Retina (tissue), 1 donor: ENCODE measurements at places on chromosomes 4 and X.

DNA sequence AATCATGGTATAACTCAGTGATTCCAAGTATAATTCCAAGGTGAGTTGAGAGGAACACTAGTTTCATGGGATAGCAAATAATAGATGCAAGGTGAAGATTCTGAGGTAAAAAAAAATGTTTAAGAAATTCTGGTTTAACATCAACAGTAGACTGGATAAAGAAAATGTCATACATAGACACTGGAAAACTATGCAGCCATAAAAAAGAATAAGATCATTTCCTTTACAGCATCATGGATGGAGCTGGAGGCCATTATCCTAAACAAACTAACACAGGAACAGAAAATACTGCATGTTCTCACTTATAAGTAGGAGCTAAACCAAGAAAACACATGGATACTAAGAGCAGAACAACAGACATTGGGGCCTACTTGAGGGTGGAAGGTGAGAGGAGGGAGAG lies 54.6 kb upstream of the LEF1 start:
- no peak for DNase-seq

DNA sequence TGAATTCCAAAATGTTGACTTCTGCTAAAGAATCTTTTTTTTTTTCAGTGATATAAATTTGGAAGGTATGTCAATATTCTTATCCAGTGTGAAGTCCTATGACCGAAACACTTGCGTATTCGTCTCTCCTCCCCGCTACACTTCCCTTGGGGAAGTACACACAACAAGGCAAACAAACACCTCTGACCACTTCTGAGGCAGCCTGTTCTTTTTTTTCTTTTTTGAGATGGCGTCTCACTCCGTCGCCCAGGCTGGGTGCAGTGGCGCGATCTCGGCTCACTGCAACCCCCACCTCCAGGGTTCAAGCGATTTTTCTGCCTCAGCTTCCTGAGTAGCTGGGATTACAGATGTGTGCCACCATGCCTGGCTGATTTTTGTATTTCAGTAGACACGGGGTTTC lies 78.1 kb upstream of the DHRSX start:
- no peak for DNase-seq

GRCh38 chr4:25383647-25384046 lies 6.6 kb downstream of the ANAPC4 start:
- no peak for DNase-seq

DNA sequence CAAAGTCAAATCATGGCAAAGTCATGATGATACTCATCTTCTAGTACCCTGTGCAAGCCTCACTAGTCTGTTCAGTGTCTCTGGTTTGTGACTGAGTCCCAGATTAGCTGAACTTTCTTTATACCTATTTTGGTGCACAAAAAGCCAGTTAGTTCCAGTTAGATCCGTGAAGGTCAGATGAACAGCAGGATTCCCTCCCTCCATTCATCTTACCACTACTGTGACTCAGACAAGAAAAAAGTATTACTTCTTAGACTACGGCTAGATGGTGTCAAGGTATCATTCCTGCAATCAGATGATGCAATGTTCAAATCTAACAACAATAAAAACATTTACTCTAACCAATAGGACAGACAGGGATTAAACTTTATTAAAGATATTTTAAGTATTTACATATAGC lies 30.4 kb downstream of the ARHGEF6 start:
- no peak for DNase-seq

GRCh38 chrX:35445912-35446311 lies 352.2 kb upstream of the MAGEB16 start:
- DNase-seq: no peak

DNA sequence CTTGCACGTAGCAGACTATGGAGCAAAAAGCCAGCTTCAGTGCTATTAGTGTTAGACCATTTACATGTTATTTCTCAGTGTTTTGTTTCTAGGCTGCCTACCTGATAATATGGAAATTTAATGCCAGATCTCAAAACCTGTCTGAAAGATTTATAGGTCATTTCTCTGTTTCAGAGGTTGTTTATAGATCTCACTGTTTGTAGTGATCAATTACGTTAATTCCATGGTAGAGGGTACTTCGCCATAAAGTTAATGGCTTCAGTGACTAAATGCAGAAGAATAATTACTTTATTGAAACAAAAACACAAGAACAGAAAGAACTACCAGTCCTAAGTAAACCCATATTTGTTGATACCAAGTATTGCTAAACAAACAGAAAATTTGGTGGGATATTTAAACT lies 420.8 kb downstream of the ARHGAP24 start:
- no peak for DNase-seq

DNA sequence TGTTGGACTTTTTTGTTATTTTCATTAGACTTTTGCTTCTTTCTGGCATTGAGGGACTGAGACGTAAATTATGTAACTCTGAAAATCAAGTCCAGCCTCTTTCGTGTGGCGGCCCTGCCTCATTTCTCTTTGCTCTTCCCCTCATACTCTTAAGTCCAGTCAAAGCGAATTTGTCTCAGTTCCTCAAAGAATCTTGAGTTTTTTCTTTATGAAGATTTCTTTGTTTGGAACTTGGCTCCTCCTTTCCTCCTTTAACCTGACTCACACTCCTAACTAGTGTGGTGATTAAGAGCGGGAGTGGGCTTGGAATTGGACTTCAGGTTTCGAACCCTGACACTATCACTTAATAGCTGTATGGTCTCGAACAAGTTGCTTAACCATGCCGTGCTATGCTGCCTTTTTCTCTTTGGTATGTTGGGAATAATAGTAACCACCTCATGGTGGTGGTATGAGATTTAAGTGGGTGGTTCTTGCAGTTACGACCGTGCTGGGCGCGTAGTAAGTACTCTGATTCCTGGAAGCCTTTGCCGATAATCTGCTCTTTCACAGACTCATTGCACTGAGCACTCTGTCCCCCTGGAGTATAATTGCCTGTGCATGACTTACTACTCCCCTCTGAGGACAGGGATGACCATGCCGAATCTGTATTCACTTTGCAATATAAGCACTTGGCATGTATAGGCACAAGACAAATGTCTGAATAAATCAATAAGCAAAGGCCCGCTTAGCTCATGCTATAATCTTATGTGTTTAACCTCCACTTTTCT lies 19.1 kb downstream of the FNIP2 start:
- DNase-seq: no peak

- peak; percentile 64 for DNase-seq
These were observed 4.7 kb upstream of the MSX1 start for GRCh38 chr4:4854649-4855295.
